ENCODE measurements at places on chromosomes 2 and 18. TPM values are rescaled to one million over a fixed set of nuclear protein-coding genes. Genes with fewer than 3 reads are reported as not detected.

GRCh38 chr18:61950371-61950770 lies 57.6 kb upstream of the RNF152 start:
- DNase-seq, result no peak

Gene PELI1
- 32.6 TPM for total RNA-seq

DNA sequence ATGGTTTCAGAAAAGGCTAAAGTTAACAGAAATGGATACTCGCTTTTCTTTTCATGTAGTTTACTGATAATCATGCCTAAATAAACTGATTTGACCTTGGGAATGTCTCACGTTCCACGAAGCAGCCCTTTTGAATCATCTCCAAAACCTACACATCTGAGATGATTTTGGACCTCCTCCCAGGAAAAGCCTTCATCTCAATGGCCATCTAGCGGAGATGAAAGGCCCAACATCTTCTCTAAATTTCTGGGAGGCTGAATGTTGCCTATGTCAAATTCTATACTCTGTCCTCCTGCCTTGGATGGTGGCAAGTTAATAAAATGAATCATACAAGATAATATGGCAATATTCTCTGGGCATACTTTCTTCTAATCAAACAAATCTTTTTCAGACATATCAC lies 448.5 kb downstream of the ZEB2 start:
- DNase-seq, result no peak

- no peak for DNase-seq
These were observed 143.3 kb downstream of the HDAC4 start for GRCh38 chr2:239257511-239257937.

Gene GREB1
- 0.20 TPM for total RNA-seq

DNA sequence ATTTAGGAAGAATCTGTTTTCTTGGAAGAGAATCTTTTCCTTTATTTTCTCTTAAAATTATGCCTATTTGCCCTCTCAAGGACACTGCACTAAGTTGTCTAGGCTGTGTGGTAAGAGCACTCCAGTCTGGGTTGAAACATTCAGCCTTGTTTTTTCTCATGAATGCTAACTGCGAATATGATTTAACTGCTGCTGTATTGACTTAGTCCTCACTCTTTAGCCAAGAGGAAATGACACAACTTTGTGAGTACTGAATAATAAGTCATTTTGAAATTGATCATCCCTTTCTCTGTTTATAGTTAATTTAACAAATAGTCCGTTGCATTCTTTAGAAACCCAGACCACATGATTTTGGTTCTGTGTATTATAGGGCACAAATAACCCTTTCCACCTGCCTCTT lies 4.5 kb upstream of the RND3 start:
- DNase-seq, result no peak

Gene MTX2
- 48.5 TPM for total RNA-seq

DNA sequence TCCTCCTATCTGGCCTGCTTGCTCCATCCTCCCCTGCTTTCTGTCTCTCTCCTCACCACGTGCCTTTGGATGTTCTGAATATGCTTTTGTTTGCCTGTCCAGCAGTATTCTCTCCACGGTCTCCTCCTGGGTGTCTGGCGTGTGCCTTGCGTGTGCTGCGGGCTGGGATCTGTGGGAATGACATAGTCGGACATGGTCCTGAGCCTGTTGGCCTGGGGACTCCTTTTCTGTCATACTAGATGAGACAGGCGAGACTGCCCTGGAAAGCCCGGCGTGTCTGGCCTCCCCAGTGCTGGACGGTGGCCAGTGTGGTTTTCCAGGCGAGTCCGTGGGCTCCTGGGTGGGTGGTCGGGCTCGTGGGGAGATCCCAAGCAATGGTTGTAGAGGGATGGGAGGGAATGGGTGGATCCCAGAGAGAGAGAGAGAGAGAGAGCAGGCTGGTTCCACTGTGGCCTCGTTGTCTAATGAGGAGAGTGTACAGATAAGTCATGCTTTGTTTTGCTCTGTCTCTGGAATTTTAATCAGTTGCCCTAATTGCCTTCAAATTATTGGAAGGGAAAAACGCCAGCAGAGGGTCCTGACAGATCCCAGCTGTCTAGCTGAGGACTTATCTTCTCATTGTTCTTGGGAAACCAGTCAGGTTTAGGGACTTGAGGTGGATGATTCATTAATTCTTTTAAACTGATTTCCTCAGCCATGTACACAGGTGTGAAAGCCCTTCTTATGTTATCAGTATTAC lies 58.3 kb downstream of the HPCAL1 start:
- DNase-seq, result no peak

Gene CYRIA
- total RNA-seq, result 3.9 TPM

Gene OR6B2
- not detected for total RNA-seq

GRCh38 chr2:219857751-219858150 lies 230.3 kb downstream of the SLC4A3 start:
- DNase-seq, result no peak

DNA sequence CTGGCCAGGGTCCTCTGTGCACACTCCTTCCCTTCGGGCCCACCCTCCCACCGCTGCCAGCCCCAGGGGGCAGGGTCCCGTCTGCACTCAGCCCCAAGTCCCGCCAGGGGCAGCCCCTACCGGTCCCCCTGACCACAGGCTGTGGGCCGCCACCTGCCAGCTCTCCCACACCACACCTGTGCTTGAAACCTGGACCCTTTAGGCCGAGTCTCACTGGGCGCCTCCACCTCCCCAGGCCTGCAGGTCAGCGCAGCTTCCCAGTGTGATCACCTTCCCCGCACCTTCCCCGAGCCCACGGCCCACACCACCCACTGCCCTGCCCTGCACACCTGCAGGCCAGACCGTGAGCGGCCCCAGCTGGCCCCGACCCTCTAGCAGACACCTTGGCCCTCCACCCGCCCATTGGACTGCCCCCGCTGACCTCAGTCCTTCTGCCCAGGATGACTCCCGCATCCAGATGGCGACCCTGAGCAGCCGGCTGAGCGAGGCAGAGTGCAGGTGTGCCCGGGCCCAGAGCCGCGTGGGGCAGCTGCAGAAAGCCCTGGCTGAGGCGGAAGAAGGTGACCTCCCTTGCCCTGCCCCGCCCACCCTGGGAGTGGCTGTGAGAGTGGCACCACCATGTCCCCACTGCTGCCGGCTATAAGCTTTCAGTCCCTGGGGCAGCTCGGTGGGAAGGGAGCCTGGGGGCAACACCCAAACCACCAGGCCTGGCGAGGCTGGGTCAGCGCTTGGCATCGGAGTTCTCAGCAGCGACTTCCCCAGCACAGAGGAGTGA lies 31.3 kb upstream of the SNED1 start:
- DNase-seq, result no peak

Gene STPG4
- 6.5 TPM for total RNA-seq

Gene CIB4
- not detected for total RNA-seq

GRCh38 chr2:224191465-224191864 lies 152.4 kb upstream of the SERPINE2 start:
- DNase-seq, result no peak

DNA sequence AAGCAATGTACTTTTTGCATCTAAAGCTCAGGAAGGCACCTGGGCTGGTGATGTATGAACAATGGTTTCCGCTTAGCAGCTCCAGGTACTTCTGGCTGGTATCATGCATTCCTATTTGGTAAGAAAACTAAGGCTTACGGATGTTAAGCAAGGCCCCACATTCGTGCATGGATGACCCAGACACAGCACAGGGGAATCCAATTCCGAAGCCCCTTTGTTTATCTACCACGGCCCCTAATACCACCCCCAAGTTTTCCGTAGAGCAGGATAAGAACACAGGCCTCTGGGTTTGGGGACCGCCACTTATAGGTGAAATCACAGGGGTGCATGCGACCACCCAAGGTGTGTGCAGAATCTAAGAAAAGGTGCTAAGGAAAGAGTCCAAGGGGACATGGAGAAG lies 192.1 kb upstream of the ID2 start:
- no peak for DNase-seq

DNA sequence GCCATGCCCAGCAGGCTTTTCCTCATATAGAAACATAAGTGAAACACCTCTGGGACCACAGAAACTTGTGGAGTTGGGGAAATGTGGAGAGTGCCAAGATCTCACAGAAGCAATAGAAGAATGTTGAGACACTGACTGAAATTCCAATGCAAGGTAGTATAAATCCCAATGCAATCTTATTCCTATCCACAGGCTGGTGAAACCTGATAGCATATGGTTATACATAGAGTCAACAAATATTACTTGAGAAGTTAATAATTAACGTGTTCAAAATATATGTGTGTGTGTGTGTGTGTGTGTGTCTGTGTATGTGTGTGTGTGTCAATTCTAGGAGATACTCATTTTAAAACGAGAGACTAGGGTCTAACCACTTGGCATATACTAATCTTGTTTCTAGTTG lies 776.8 kb upstream of the ACVR2A start:
- no peak for DNase-seq

DNA sequence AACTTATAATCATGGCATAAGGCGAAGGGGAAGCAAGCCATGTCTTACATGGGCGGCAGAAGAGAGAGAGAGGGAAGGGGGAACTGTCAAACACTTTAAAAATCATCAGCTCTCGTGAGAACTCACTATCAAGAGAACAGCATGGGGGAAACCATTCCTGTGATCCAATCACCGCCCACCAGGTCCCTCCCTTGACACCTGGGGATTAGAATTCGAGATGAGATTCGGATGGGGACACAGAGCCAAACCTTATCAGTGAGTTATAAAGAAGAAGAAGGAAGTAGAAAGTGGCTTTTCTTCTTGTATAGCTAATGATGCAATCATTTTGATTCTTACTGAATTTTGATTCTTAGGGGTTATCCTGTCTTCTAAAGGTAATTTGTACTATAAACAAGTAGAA lies 51.4 kb downstream of the SMCHD1 start:
- DNase-seq, result no peak

Gene TSPYL6
- not detected for total RNA-seq

Gene STON1
- total RNA-seq, result 1.7 TPM

GRCh38 chr2:95024960-95025405 lies 525 bp upstream of the MAL start:
- no peak for DNase-seq

DNA sequence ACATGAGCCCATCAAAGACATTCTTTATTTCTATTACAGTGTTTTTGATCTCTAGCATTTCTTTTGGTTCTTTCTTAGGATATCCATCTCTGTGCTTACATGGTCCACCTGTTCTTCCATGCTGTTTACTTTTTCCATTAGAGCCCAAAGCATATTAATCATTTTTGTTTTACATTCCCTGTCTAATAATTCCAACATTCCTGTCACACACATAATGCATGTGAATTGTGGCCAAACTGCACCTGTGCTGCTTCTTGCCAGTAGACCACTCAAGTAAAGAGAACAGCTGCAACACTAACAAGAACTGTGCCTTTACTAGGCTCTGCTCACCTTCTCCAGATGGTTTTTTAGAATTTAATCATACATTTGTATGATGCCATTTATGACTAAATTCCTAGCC lies 103.0 kb downstream of the PTH2R start:
- DNase-seq, result no peak

Gene ZNF397
- total RNA-seq, result 8.1 TPM

Gene SNTG2
- not detected for total RNA-seq

Gene ZNF532
- 21.1 TPM for total RNA-seq

Data from PC-9 (cell line).